CD4-positive, alpha-beta T cell treated with Interleukin-21 for 1 hour (primary cell): ENCODE measurements at places on chromosomes 6 and 20.

- DNase-seq: peak; percentile 98
These were observed at the start of gene BPHL for GRCh38 chr6:3118353-3119039. TSS of gene BPHL (plus strand) at chr6:3118711. CDS start at chr6:3118741, 30 bp downstream.

DNA sequence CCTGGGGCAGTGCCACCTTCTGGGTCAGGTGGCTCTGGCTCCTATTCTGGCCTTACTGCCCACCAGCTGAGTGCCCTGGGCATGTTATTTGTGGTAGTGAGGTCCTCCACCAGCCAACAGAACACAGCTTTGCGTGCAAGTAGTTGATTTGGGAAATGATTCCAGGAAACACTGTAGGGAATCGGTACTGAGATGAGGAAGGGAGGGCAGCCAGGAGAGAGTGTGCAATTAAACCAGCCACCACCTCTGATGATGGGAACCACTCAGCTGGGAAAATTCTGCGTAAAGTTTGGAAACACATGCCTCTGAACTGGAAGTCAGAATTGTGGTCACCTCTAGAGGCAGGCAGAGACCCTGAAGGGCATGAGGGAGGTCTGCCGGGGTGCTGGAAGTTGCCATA lies 459 bp downstream of the LBP start:
- DNase-seq: no peak

GRCh38 chr6:145809785-145810184 lies 4.8 kb downstream of the FBXO30 start:
- DNase-seq: no peak

- no peak for DNase-seq
These were observed 56.9 kb downstream of the JPH2 start for GRCh38 chr20:44129911-44130718.

- DNase-seq: no peak
These were observed 11.7 kb upstream of the SIRPG start for GRCh38 chr20:1669304-1669703.

- DNase-seq: no peak
These were observed 2.0 kb upstream of the ACSS1 start for GRCh38 chr20:25059866-25060465.

- no peak for DNase-seq
These were observed 46.4 kb upstream of the LAMP5 start for GRCh38 chr20:9467995-9468394.

- peak; percentile 53 for DNase-seq
These were observed 3.5 kb downstream of the SCML4 start for GRCh38 chr6:107820338-107821261.

- DNase-seq: no peak
These were observed 5.8 kb downstream of the SNHG17 start for GRCh38 chr20:38429301-38429700.

- no peak for DNase-seq
These were observed 17.7 kb downstream of the RIPOR3 start for GRCh38 chr20:50673466-50674137.

DNA sequence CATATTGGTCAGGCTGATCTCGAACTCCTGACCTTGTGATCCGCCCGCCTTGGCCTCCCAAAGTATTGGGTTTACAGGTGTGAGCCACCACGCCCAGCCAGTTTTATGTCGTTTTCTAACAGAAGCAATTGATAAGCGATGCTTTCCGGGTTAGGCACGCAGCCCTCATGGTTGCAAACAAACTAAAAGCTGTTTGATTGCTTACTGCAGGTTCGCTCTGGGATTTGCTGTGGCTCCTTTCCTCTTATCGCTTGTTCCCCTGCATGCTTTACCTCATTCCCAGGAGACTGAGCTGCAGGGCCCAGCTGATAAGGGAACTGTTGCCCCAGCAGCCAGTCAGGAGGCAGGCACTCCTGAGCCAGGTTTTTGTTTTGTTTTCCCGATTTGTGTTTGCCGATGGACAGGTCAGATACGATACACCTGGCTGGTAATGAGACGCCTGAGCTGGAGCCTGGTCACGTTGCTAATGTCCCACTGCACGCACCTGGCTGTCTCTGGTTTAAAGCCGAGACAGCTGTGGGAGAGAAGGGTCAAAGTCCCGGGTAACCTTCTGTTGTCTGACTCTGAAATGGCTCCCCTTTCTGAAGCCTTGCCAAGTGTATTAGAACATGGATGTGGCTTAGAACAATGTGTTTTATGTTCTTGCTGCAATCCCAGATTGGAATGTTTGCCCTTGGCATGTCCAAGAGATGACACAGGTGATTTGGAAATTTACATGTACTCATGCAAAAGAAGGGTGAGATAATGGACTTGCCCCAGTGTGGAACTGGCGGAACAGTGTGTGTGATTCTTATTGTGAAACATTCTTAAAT lies 19.9 kb downstream of the DSP start:
- no peak for DNase-seq

DNA sequence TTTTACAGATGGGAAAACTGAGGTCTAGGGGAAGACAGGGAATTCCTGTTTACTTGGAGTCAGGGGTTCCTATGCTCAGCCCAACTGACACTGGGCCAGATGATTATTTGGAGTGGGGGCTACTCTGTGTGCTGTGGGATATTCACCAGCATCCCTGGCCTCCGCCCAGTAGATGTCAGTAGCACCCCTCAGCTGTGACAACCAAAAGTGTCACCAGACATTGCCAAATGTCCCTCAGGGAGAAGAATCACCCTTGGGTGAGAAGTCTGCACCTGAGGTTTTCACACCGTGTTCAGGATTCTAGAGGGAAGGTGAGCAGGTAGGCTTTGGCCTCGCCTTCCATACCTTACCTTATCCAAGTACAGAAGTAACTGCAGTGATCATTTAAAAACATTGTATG lies 27.6 kb downstream of the CDH26 start:
- DNase-seq: no peak

- no peak for DNase-seq
These were observed 78.0 kb upstream of the TMEM181 start for GRCh38 chr6:158481690-158482473.

- DNase-seq: no peak
These were observed 25.6 kb upstream of the MC3R start for GRCh38 chr20:56222945-56223344.

- DNase-seq: no peak
These were observed 99.8 kb upstream of the MLN start for GRCh38 chr6:33903579-33903978.

GRCh38 chr6:159438106-159438505 lies 254.9 kb downstream of the SOD2 start:
- DNase-seq: no peak

DNA sequence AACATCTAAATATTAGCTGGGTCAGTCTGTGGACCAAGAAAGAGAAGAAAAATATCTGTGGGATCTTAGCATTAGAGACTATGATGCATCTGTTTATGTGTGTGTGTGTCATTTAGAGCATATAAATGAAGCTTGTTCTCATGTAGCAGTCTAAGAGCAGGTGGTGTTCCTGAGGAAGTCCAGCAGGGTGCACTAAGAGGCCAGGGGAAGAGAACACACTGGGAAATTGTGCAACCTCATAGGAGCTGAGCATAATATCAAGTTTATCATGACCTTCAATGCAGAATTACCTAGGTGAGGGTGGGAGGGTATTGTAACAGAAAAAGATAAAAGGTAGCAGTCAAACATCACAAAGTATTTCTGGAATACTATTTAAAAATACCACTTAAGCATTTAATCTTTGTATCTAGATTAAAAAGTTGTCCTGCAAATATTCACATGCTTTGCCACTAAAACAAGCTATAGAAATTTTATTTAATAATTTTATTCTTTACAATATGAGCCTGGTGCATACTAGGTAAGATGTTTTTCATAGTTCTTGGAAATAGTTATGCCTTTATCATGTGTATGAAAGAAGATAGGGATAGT lies 80.5 kb downstream of the SMPDL3A start:
- DNase-seq: no peak

DNA sequence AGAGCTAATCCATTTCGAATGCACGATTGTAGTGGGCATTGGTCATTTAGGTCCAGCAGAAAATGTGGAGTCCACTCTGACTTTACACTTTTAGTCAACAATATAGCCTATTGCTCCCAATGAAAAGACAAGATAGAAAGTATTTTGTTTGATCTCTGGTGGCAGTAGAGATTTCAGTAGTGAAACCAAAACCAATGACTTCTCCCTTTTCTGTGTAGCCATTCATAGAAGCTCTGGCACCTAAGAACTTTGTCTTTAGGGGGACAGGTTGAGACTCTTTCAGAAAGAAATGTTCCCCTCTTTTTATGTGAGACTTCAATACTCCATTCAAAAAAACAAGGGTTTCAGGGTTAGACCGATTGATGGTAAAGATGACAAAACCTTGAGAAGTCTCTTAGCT lies 510.8 kb upstream of the POU3F2 start:
- no peak for DNase-seq

GRCh38 chr20:507006-507758 lies 36.4 kb downstream of the CSNK2A1 start:
- DNase-seq: no peak

- DNase-seq: no peak
These were observed 184.8 kb downstream of the GRIK2 start for GRCh38 chr6:101578306-101578705.

- no peak for DNase-seq
These were observed 254.9 kb downstream of the ERMARD start for GRCh38 chr6:170006071-170006899.

- no peak for DNase-seq
These were observed 28.5 kb upstream of the ZNF831 start for GRCh38 chr20:59135093-59135492.

- no peak for DNase-seq
These were observed 154.6 kb downstream of the RFPL4B start for GRCh38 chr6:112501705-112502104.

- DNase-seq: no peak
These were observed 268.3 kb upstream of the FAM83B start for GRCh38 chr6:54578261-54578660.

DNA sequence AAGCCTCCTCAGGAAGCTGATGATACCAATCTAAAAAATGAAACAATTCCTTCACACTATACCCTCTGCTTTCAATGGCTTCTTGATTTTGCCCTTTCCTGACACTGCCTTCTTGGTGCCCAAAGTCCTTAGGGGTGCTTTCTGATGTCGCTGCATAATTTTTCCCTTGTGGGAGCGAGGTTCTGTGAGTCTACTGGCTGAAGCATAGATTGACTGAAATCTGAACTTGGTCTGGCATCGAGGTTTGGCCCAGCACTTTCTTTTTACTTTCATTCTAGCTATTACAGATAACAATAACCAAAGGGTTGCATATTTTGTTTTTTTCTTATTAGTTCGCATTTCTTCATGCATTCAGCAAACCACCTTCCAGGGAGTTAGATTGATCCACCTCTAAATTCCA lies 65.8 kb downstream of the E2F3 start:
- DNase-seq: no peak
